SW480 (cell line): ENCODE measurements at places on chromosomes 1 and 21.

DNA sequence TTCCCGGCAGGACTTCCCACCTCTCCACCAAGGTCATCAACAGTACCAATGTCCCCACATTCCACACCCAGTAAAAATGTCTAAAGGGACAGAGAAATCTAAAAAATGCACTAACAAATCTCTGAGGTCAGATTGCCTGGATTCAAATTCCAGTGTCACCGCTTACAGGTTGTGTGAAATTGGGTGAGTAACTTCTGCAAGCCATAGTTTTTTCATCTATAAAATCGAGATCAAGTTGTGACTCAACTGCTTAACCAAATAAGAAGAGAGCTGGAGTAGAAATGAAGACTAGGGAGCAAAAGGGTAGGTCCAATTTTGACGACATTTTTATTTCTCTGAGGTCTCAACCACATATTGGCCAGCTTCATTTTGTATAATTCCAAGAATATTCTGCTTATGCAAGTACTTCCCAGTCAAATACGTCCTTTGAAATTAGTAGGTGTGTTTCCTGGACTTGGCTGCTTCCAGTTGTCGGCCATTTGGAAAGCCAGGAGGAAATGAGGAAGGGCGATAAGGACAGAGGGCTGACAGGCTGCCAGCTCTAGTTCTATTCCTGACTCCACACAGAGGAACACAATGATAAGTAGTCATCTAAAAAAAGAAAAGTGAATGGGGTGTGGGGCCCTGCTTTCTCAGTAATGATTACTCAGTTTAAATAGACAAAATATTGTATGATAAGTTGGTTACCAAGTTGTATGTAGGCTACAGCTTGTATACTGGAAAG lies 57.7 kb upstream of the ZC3H11B start:
- no peak for DNase-seq

GRCh38 chr1:1399872-1400575 lies 889 bp upstream of the CCNL2 start:
- no peak for DNase-seq

GRCh38 chr1:1344655-1345361 lies 4.4 kb downstream of the DVL1 start:
- DNase-seq = peak; percentile 86

- DNase-seq = no peak
Observed at GRCh38 chr1:172393354-172393753, 27.1 kb upstream of the C1orf105 start.

DNA sequence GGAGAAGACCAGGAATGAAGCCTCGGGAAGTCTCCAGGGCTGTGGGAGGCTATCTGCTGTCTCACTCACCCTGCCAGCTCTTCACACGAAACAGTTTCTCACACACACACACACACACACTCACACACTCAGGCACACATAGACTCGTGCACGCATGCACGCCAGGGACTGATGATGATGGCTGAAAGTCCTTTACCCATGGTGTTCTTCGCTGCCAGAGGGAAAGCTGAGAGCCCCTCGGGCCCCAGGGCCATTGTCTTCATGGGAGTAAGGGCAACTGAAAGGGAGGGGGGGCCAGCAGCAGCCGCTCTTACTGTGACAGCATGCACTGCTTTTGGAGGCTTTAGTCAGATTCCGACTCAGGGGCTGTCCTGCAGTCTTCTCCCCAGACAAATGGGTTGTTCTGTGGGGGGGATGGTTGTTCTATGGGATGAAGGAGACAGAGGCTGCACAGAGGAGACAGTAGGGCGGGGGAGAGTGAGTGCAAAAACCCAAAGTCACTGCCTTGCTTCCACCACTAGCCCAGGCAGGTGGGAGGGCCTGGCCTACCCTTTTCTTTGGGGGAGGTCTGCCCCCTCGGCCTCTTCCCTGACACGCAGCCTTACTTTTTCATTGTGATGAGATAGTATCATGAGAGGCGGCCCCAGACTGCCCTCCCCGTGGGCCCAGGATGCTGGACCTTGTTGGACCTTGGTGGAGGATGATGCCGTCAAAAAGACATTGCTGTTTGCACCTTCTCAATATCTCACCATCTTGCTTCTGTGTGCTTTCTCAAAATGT lies 29.0 kb downstream of the STUM start:
- no peak for DNase-seq

DNA sequence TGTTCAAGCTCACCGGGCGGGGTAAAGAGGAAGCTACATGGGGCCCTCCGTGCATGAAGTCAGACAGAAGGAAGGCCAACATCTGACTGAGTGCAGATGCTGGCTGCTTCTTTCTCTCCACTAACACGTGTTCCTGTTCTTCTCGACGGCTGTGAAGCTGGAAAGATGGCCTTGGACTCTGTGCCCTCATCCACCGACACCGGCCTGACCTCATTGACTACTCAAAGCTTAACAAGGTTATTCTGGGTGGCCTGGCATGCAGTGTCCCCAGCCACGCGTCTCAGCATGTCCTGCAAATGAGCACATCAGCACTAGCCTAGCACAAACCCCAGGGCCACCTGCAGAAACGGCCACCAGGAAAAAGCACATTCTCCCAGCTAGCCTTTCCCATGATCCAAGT lies 41.2 kb downstream of the ACTN2 start:
- no peak for DNase-seq

- DNase-seq = no peak
Observed at GRCh38 chr21:28633839-28634555, 358.7 kb downstream of the LTN1 start.

DNA sequence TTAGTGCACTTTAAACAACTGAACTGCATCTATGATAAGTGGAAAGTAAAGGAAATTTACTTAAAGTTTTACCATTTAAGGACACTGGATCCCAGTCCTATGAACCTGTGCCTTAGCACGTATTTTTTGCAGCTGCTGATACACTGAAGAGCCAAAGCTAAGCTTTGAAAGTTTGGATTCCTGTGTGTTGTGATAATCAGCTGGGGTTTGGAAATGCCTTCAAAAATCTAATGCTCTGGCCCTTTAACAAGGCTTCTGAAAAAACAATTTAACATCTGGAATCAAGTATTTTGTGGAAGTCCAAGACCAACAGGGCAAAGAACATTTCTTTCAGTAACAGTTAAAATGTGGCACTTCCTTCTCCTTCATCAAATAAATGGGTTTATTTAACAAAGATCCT lies 51.8 kb downstream of the DDAH1 start:
- DNase-seq = no peak

GRCh38 chr1:245260883-245261282 lies 106.1 kb downstream of the KIF26B start:
- no peak for DNase-seq

- peak; percentile 85 for DNase-seq
Observed at GRCh38 chr21:33924079-33924765, 8.6 kb upstream of the ATP5PO start.

GRCh38 chr1:53992085-53992874 lies 25.7 kb downstream of the LDLRAD1 start:
- no peak for DNase-seq
